Cardiac muscle cell (in vitro differentiated cells and primary cell): ENCODE measurements at places on chromosomes 5 and 9. TPM values are rescaled to one million over a fixed set of nuclear protein-coding genes. Genes with fewer than 3 reads are reported as not detected.

DNA sequence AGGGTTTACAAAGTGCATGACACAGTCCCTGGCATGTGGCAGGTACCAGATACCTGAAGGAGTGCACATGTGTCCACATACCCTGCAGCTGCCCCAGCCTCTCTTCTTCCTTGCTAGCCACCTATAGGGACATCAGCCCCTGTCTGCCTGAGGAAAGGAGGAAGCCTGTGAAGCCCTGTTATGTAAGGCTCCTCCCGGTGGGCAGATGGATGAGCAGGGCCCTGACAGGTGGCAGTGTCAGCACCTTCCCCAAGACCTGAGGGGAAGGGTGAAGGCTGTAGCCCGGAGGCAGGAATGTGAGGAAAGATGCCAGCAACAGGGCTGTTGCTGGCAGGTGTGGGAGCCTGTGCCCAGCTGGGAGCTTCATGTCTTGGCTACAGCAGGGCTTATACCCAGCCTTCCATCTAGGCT, 21.7 kb downstream of the TCF7 start:
- no peak for DNase-seq

DNA sequence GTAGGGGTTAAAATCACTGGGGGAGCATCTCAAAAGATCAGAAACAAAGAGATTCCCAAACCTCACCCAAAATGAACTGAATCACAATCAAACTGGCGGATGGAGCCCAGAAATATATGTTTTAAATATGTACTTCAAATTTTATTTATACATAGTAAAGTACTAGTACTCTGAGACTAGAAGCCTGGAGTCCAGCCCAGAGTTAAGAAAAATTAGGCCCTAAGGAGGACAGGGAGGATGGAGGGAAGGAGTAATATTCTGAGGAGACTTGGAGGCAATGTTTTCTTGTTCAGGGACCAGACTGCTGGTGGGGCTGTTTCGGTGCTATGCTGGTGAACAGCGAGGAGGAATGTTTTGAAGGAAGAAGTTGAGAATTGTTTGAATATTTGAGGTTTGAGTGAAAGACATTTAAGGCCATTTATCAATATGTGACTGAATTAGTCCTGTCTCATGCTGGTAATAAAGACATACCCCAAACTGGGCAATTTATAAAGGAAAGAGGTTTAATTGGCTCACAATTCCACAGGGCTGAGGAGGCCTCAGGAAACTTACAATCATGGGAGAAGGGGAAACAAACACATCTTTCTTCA, 552.4 kb upstream of the DAB2 start:
- no peak for DNase-seq

- DNase-seq, result no peak
These were observed 651 bp downstream of the HRH2 start for GRCh38 chr5:175658299-175659145.

The IQGAP2 gene
- 4.1 and 5.6 TPM in 2 replicates for polyA plus RNA-seq
